Endothelial cell of umbilical vein (primary cell): ENCODE measurements at places on chromosomes 2 and 18. TPM values are rescaled to one million over a fixed set of nuclear protein-coding genes. Genes with fewer than 3 reads are reported as not detected.

DNA sequence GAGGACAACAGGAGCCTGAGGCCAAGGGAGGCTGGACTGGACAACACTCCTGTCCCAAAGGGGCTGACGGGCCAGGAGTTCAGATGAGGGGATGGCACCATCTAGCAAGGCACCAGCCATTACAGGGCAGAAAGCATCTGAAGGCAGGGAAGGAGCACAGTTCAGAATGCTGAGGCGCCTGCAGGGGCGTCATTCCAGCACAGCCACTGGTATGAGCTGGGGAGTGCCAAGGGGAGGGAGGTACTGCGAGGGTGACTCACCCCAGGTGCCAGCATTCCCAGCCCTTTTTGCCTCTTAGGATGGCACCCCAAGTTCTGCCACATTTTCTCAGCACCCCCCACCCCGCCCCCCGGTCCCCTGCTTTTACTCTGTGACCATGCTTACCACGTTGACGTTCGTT lies 129.8 kb upstream of the EPAS1 start:
- H3K27me3 ChIP-seq = no peaks in the 10 kb centered on the region
- H3K4me3 ChIP-seq = no peak overlapping the region
- H3K36me3 ChIP-seq = peaks cover 8% of the 10 kb centered on the region
- peaks cover 38% of the 10 kb centered on the region for H3K4me1 ChIP-seq
- DNase-seq = no peak

DNA sequence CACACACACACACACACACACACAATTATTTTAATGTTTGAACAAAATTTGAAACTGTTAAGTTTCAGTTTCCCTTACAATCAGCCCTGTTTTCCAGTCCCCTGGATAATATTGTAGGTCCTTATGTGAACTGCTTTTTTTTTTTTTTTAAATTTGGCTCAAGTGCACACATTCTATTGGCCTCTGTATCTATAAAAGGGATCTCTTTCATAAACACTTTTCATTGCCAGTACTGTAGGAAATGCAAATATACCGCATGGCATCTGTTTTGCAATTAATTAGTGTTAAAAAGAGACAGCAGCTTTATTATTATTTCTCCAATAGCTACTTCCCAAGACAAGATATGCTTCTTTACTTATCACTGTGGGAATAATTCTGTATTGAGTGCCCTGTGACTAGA lies 738.7 kb downstream of the EPHA4 start:
- DNase-seq = no peak
- no peak overlapping the region for H3K27ac ChIP-seq
- no peaks in the 10 kb centered on the region for H3K36me3 ChIP-seq
- no peak overlapping the region for H3K4me3 ChIP-seq

GRCh38 chr2:156396126-156396525 lies 40.1 kb upstream of the GPD2 start:
- no peak overlapping the region for H3K4me3 ChIP-seq
- peaks cover 5% of the 10 kb centered on the region for H3K4me1 ChIP-seq
- H3K36me3 ChIP-seq = no peaks in the 10 kb centered on the region

DNA sequence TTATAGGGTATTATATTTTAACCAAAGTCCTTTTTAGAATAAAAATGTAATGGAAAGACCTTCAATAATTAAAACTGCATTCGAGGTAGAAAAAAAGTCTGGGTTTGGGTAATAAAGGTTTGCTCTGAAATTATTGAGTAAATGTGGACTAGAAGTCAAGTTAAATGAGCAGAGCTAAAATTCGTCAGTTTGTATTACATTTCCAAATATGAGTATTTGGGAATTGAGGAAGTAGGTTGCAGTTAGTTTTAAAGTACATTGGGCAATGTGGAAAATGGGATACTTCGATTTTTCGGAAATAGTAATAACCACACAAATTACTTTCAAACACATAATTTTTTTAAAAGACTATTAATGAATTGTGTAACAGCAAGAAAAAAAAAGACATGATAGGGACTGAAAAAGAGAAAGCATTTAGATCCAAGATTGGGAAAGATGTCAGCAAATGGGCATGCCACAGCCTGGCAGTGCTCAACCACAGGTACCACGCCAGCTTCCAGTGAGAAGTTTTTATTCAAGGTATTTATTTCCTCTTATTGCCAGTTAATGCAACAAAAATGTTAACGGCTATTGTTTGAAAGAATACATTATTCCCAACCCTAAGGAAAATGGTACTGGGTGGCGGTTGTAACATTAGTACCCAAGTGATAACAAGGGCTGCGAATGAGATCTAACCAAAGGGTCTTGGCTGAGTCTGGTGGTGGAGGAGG lies 50.0 kb downstream of the TTC39C start:
- no peaks in the 10 kb centered on the region for H3K36me3 ChIP-seq
- no peak for DNase-seq
- no peak overlapping the region for H3K27ac ChIP-seq
- no peaks in the 10 kb centered on the region for H3K4me1 ChIP-seq
- no peaks in the 10 kb centered on the region for H3K27me3 ChIP-seq

DNA sequence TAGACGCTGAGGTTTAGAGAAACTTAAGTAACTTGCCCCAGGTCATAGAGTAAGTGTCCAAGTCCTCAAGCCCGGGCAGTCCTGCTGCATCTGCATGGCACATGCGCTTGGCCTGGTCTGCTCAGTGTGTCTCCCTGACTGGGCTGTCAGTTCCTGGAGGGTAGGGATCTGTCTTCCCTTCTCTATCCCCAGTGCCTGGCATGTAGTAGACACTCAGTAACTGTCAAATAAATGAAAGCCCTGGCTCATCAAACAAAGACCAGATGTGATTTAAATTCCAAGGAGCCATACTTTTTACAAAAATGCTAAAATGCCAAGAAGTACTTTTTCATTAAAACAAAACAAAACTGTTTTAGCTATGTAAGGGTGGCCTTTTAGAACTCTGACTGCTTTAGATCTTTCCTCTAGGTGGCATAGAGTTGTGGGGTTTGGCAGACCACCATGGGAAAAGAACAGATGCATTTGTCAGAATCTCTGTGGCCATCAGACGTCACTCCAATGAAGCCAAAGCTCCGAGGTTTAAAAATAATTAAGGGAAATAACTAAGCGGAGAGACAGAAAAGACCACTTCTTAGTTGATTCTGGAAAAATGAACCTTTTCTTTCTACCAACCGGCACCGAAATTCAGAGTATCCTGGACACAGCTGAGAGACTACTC lies 34.0 kb downstream of the EPAS1 start:
- H3K36me3 ChIP-seq = no peaks in the 10 kb centered on the region
- H3K27ac ChIP-seq = no peak overlapping the region
- peaks cover 46% of the 10 kb centered on the region for H3K4me1 ChIP-seq
- no peaks in the 10 kb centered on the region for H3K27me3 ChIP-seq
- no peak overlapping the region for H3K4me3 ChIP-seq

Gene SPEG
- 0.21 and 0.84 TPM in 2 replicates for total RNA-seq

Gene EML6
- 1.3 and 2.1 TPM in 2 replicates for total RNA-seq
